ENCODE measurements at places on chromosomes 3 and 15.

DNA sequence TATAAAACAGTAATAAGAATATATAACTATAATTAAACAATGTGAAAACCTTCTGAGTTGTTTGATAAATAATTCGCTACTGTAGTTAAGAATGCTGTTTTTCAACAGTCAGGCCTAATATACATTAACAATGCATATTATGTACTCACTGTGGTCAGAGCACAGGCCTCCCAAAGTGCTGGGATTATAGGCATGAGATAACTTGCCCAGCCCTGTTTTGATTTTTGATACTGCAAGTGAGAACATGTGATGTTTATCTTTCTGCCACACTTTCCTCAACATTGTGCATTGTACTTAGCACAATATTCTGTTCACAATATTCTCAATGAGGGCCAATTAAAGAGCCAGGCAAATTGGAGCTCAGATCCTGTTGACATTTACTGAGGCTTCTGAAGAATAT, 274.5 kb upstream of the RARB start:
- DNase-seq = no peak

DNA sequence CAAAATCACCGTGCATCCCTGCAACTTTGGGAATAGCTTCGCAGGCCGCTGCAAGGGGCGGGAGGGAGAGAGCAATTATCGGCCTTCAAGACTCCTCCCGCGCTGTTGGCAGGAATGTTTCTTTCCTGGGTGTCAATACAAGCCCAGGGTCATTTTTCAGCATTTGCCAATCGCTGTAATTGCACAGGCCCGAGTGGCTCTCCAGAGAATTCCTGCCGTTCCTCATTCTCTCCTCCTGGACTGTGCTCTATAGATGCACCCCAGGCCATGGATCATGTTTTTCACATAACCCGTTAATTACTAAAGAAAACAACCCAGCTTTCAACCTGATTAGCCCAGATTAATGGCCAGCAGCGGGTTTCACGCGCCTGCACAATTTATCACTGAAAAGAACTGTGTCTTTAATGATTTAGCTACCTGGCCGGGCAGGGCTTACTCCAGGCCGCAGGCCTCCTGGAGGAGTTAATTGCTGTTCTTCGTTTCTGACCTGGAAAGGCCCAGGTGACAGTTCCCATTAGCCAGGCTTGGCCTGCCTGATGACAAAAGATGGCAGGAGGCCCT, 144.3 kb downstream of the OPA1 start:
- peak; percentile 23 for DNase-seq

DNA sequence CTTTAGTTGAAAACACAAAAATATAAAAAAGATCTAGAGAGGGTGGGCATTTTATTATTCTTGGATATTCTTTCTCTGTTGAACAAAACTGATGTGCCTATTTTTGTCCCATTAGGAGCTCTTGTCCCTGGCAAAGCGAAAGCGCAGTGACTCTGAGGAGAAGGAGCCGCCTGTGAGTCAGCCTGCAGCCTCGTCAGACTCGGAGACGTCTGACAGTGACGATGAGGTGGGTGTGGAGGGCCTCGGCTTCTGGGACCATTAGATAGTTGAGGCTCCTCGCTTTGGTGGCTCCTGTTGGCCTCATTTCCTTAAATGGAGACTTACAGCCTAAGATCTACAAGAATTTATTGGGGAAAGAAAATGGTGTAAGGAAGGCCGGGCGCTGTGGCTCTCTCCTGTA, 21.3 kb downstream of the RTF1 start:
- DNase-seq = no peak

GRCh38 chr3:123085293-123085931, 18.6 kb downstream of the PDIA5 start:
- no peak for DNase-seq

- no peak for DNase-seq
Measured at GRCh38 chr3:61257148-61257547, 5.9 kb upstream of the FHIT start.

- no peak for DNase-seq
Measured at GRCh38 chr15:65376767-65377104, 1.1 kb downstream of the IGDCC3 start.

DNA sequence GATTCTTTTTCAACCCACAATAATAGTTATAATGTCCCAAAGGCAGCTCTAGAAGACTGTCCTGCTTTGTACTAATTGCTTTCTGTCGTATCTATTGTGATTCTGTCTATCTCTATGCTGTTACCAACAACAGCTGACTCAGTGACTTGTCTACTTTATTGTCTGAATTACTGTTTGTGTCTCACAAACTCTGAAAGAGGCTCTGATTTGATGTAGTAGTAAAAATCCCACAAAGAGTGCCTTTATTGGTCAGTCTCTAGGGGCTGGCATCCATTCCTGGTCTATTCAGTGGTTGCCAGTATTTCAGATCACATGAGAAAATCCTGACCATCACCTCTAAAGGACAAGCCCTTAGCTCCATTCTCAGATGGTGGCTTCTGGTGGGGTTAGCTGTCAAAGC, 254.2 kb downstream of the NSUN3 start:
- DNase-seq = no peak

DNA sequence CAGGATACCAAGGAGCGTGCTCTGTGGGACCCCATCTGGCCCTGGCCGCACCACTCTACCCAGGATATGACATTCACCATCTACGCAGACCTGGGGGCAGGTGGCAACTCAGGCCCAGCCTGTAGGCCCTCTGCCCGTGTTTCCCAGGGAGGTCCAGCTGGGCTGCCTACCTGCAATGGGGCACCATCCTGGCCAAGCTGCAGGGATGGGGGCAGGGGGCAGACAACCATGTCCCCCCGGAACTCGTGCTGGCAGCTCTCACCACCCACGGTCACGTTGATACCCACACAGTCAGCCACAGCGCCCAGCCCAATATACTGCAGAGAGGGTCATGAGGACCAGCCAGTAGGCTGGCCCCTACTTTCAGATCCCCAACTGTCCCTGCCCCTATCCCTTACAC, 7.9 kb downstream of the MST1R start:
- no peak for DNase-seq

DNA sequence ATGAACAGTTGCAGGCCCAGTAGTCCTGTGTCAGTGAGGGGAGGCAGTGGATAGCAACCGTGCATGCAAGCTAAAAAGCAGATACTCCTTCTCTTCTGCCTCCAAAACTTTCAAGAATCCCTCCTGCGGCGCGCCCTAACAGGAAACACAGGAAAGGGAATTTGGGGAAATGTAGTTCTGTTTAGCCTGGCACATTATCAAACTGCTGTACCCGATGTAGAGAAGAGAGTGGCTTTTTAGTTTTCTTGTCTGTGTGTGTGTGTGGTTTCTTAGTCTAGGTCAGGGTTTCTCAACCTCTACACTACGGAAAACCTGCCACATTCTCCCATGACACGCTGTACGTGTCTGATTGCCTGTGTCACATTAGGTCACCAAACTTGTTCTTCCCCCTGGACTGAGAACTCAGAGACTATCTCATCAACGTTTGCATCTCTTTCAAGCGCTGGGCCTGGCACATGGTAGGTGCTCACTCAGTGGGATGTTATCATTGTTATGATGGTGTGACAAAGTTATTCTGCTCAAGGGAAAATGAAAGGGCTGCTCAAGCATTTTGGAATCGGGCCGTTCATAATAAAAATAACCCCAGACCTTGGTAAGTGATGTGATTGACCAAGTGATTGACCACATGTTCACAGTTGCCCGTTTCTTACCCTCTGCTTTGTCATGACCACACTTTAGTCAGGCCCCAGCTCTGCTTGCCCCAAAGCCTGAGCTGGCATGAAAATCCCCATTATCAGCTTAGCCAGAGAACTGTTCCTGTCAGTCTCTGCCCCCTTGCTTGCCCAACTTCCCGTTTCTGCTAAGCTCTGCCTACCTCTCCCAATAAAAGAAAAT, 33.2 kb downstream of the TM4SF4 start:
- DNase-seq = no peak

- DNase-seq = no peak
Measured at GRCh38 chr15:101536875-101537405, 47.4 kb upstream of the PCSK6 start.

GRCh38 chr15:75067123-75067830, 43.9 kb downstream of the PPCDC start:
- DNase-seq = no peak

- no peak for DNase-seq
Measured at GRCh38 chr3:128703561-128703960, 22.4 kb upstream of the RAB7A start.

- no peak for DNase-seq
Measured at GRCh38 chr15:52523192-52523591, 5.5 kb downstream of the MYO5A start.

- DNase-seq = no peak
Measured at GRCh38 chr3:133962849-133963248, 66.9 kb downstream of the SLCO2A1 start.

DNA sequence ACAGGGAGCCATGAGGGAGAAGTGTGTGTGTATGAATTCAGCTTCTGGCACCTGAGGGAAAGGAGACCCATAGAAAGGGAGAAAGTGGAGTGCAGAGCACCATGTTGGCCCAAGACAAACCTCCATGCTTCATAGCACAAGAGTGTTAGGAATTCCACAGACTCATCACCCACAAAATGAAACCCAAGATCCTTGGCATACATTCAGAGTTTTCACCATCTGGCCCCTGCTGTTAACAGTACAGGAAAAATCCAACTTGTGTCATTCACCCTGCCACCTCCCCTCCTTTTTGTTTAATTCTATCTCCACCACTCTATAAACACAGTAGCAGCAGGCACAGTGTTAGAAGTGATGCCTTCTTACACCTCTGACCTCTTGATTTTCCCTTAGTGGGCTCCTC, 60.0 kb upstream of the MNS1 start:
- no peak for DNase-seq

- DNase-seq = no peak
Measured at GRCh38 chr15:61869656-61870055, 190.6 kb downstream of the VPS13C start.

DNA sequence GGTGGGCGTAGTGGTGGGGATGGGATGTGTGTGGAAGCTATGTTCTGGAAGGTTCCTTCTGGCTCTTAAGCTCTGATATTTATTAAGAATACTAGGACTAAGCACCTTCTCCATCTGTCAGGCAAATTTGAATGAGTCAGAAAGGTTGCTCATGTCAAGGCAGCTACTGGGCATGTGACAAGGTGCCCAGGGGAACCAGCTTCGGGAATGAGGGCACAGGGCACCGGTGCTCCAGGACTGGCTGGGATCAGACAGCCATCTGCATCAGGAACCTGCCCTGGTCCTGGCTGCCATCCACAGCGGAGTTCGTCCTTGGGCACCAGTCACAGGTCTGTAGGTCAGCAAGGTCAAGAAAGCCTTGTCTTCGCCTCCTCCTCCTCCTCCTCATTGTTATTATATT, 32.5 kb downstream of the CA12 start:
- DNase-seq = no peak

- no peak for DNase-seq
Measured at GRCh38 chr3:30730967-30731366, 124.6 kb downstream of the TGFBR2 start.

GRCh38 chr3:52128118-52128683, 26.0 kb downstream of the POC1A start:
- no peak for DNase-seq

DNA sequence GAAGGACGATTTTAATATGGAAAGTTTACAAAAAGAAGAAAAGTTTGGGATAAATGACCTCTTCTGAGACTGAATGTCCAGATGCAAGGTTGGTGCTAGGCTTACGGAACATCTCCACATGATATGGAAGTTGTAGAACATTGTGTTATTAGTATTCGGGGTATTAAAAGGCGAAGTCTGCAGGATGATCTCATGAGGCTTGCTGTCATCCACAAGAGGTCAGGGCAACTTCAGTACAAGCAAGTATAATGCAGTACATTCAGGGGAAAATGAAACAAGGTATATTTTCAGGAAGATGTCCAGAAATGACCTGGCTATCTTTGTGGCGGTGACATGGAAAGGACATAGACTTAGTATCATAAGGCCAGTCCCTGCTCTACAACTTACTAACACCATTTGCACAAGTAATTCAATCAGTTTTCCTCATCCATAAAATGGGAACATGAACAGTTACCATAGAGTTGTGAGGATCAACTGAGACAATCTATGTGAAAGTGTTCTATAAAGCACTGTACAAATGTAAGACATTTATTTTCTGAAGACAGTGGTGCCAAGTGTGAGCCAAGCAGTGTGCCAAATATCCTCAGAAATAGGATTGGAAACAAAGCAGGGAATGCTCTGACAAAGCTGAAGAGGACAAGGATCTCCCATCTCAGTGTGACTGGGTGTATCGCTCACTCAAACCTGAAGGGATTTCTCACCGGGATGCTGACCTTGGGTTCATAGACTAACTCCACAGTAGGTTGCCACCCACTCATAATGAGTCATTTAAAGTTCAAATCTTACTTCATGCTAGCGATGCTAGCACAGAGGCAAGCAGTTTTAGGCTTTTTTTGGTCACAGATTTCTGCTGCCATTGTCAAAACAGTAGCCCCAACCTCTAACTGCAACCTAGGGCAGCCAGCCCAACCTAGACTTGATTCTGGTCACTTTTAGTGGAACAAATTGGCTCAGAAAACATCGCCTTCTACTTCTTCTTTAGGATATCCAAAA, 118.3 kb downstream of the TIGIT start:
- no peak for DNase-seq

GRCh38 chr3:143507735-143508580, 340.3 kb downstream of the SLC9A9 start:
- DNase-seq = no peak

- no peak for DNase-seq
Measured at GRCh38 chr15:63243101-63243500, 34.3 kb upstream of the APH1B start.

- no peak for DNase-seq
Measured at GRCh38 chr15:67006083-67007065, 59.0 kb upstream of the SMAD3 start.

DNA sequence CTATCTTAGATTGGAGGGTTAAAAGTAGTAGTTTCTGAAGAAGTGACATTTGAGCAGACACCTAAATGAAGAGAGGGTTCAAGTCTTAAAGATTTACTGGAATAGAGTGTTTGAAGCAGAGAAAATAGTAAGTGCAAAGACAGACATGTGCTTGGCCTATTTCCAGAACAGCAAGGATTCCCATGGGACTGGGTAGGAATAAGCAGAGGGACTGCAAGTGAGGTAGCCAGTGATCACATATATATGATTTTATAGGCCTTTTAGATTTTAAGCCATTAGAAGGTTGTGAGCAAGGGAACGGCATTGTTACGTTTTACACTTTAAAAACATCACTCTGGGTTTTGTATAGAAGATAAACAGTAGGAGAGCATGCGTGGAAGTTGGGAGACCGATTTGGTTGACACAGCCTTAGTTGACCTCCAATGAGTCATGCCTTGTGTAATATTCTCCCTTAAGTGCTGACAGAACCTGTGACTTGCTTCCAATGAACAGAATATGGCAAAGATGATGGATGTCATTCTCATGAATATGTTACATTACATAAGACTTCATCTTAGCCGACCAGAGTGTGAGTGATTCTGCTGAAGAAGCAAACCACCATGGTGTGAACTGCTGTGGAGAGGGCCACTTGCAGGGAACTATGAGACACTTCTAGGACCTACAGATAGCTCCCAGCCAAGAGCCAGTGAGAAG, 37.1 kb upstream of the SLC4A7 start:
- no peak for DNase-seq

Measured in NCI-H2081 treated with DMSO at 0.1 percent for 48 hours (cell line).